Type B pancreatic cell (in vitro differentiated cells): ENCODE measurements at places on chromosomes 5 and 9. TPM values are rescaled to one million over a fixed set of nuclear protein-coding genes. Genes with fewer than 3 reads are reported as not detected.

CDC20B gene
- 0.38 and 0.92 TPM in 2 replicates for total RNA-seq

CDH6 gene
- 13.2 and 127 TPM in 2 replicates for total RNA-seq

DNA sequence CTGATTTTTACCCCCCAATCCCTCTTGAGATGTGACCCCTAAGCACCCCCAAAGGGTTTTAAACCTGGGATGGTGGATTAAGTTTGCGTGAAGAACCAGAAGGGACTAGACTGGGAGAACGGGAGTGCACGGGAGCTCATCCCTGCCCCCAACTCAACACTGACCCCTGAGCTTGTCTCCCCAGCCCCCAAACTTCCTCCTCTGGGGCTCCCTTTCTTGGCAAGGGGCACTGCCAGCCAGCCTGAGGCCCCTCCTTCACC is 5.0 kb upstream of the SET start:
- DNase-seq, result no peak

DNA sequence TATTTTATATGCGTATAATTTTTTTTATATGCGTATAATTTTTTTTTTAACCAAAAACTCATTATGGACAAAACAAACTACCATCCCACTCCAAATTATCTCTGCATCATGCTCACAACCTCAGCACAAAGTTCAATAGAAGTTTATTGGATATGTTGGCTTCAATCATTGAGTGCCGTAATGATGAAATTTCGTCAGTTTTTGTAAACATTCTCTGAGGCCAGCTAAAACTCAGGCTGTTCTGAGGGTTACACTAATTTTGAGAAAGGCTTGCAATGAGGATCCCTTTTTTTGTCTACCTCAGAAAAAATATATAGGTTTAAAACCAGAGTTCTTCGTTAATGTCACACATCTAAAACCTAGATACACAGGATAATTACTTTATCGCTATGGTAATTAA is 1253.2 kb downstream of the EFNA5 start:
- no peak for DNase-seq

DNA sequence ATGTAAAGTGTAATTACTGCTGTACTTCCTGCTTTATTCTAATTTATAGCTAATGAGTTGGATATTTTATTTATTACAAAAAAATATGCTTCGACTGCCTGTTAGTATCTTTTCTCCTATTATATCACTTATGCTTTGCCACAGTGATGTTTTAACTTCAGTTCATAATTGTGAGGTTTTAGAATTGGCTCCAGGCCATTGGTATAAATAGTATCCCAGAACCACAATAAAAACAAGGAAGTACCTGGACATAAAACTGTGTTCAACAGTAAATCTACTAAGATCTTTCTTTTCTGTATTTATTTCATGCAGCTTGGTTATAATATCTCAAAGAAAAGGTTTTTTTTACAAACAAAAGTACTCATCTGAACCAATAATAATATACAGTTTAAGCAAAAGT is 354.3 kb upstream of the CDH9 start:
- no peak for DNase-seq

DNA sequence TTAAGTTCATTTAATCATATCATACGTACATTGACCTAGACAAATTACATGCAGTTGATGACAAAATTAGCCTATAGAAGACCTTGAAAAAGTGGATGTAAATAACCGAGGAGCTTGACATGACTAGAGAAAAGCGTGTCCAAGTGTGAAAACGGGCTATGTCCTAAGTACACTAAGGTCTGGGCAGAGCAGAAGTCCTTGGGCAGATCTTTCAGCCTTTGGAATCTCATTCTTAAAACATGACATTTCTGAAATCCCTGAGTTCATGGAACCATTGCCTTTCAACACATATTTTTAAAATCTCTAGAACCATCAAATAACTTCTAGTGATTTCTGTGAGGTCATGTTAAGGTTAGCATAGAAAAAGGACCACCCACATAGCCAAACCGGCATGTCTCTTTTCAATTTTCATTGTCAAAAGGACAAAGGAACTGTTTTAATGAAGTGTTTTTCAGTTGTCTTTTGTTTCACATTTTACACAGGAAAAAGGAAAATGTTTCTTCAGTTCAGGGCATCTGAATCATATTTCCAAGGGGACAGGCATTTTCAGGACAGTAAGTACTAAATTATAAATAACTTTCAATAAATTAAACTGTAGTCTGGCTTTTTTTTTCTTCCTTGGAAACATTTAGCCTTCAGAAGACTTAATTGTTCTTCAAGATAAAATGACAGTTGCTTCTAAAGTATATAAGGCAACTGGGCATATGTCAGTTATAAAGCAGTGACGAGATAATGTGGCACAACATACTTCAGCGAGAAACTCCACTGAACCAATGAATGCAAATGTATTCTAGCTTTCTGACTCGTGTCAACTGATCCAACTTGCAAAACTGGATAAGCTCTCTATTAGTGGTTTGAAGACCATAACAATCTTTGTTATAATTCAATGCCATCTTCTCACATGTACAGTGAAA is 416.8 kb downstream of the NFIB start:
- DNase-seq, result no peak

DNA sequence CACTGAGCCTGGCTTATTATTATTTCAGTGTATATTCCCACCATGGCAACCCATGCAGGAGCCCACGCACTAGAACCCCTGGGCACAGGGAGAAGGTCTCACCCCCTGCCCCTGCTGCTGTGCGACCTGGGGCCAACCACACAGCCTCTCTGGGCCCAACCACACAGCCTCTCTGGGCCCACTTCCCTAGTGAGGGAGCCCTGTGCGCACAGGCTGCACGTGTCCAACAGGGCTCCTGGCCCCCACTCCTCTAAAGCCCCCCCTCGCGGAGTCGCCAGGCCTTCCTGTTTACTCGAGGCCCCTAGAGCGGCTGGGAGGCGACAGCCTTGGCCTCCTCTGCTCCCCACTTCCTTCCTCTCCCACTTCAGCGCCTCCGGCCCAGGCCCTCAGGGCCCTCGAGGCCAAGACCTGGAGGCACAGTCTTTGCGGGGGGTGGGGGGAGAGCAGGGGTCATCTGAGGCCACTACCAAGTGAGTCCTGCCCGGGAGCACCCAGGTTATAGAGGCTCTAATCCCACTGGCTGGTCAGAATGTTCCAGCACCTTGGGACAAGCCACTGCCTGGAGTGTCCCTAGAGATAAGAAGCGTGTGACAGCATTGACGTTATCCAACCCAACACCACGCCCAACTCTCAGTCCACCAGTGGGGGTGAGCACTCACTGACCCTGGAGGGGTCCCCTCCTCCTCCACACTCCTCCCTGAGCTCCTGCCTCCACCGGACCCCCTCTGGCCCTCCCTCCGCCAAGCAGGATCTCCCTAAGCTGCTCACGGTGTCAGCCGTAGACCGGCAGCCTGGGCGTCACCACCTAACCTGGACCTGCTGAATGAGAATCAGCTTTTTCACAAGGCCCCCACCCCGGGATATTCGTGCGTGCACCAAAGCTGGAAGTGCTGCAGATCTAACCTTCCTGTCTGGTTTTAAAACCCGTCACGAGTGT is 7.9 kb upstream of the ENG start:
- DNase-seq, result no peak

- DNase-seq, result no peak
Measured at GRCh38 chr5:54469622-54470021, 14.1 kb downstream of the HSPB3 start.

GRCh38 chr5:34765662-34766061 is 73.3 kb upstream of the TTC23L start:
- DNase-seq, result no peak

GRCh38 chr9:14198047-14198840 is 115.7 kb downstream of the NFIB start:
- no peak for DNase-seq

DNA sequence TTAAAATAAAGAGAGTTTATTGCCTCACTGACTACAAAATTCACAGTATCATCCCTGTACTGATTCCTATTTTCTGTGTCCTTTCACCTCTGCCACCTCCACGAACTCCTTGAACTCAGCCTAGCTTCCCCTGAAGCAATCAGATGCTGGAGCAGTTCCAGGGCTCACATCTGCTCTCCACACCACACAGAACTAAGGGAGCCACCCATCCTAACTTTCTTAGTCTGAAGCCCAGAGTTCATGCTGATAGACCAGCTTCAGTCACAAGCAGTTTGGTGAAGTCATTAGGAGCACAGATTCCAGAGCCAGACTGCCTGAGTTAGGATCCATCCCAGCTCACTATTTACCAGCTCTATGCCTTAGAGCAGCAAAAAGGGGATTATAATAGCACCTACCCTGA is 15.6 kb upstream of the EPB41L4A start:
- no peak for DNase-seq

- no peak for DNase-seq
Measured at GRCh38 chr9:22098643-22099332, 89.7 kb upstream of the CDKN2B start.
